ENCODE measurements at places on chromosomes 4 and X. TPM values are rescaled to one million over a fixed set of nuclear protein-coding genes. Genes with fewer than 3 reads are reported as not detected.

PLA2G12A gene
- 47.8 TPM for polyA plus RNA-seq

GYPB gene
- polyA plus RNA-seq = not detected

CFAP97 gene
- polyA plus RNA-seq = 103 TPM

PAGE4 gene
- polyA plus RNA-seq = not detected

PPARGC1A gene
- polyA plus RNA-seq = not detected

CXorf38 gene
- polyA plus RNA-seq = 34.8 TPM

GAGE12G gene
- polyA plus RNA-seq = not detected

F8A2 gene
- polyA plus RNA-seq = not detected

RADX gene
- polyA plus RNA-seq = 2.4 TPM

CACNA1F gene
- polyA plus RNA-seq = 0.12 TPM

FOXP3 gene
- polyA plus RNA-seq = 0.41 TPM

F8 gene
- 1.7 TPM for polyA plus RNA-seq

ERAS gene
- not detected for polyA plus RNA-seq

PPA2 gene
- polyA plus RNA-seq = 107 TPM

TMEM144 gene
- not detected for polyA plus RNA-seq

WDR44 gene
- polyA plus RNA-seq = 7.8 TPM

CXCL11 gene
- not detected for polyA plus RNA-seq

SSX3 gene
- polyA plus RNA-seq = not detected
